ENCODE measurements at places on chromosomes 5 and 9.

GRCh38 chr5:134735243-134735642 is 3.1 kb upstream of the CAMLG start:
- no peak for DNase-seq

DNA sequence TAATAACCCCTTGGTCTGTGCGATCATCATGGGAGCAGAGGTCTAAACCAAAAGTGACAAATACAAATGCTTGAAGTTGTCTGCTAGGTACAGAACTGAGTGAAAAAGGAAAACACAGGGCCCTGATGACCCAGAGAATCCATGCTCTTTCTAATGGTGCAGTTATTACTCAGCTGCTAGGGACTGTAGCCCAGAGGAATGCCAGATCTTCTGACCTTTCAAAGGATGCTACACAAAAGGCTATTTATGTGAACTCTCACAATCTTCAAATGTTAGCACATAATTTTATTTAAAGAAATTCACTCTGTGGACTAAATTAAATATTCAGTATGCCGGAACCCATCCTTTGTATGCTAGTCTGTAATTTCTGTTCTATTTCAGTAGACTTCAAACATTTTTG is 79.9 kb downstream of the PRR16 start:
- no peak for DNase-seq

GRCh38 chr5:10725636-10726035 is 35.4 kb downstream of the DAP start:
- DNase-seq = no peak

- DNase-seq = no peak
These were observed 117.0 kb downstream of the TRPM6 start for GRCh38 chr9:74770508-74771261.

DNA sequence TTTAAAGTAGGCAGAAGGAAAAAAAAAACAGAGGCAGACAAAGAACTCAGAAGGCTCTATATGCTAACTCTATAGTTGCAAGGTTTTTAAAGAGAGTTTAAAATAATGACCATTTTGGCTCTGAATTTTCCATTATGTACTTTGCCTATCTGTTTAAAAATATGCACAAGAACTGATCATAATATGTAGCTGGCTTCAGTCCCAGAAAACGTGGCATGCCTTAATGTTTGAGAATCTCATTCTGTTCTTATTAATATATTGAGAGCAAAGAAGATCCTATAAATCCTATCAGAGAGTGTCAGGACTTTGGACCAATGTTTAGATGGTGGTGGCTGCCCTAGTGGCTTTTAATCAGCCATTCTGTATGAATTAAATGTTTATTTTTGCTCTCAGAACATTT is 121.5 kb downstream of the JMY start:
- DNase-seq = no peak

DNA sequence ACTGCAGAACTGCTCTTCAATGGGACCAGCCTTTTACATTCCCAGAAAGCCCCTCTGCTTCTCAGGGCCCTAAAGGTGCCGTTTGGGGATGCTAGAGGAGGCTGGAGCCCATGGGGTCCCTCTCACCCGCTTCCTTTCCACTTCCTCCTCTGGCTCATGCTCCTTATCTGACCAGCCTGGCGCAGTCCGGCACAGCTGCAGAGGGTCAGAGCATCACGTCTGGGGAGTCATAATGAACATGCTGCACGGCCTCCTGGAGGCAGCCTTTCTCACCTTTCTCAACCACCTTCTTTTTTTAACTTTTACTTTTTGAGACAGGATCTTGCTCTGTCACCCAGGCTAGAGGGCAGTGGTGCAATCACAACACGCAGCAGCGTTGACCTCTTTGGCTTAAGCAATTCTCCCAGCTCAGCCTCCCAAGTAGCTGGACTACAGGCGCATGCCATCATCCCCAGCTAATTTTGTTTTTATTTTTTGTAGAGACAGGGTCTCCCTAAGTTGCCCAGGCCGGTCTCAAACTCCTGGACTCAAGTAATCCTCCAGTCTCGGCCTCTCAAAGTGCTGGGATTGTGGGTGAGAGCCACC is 15.1 kb upstream of the TCF7 start:
- no peak for DNase-seq

DNA sequence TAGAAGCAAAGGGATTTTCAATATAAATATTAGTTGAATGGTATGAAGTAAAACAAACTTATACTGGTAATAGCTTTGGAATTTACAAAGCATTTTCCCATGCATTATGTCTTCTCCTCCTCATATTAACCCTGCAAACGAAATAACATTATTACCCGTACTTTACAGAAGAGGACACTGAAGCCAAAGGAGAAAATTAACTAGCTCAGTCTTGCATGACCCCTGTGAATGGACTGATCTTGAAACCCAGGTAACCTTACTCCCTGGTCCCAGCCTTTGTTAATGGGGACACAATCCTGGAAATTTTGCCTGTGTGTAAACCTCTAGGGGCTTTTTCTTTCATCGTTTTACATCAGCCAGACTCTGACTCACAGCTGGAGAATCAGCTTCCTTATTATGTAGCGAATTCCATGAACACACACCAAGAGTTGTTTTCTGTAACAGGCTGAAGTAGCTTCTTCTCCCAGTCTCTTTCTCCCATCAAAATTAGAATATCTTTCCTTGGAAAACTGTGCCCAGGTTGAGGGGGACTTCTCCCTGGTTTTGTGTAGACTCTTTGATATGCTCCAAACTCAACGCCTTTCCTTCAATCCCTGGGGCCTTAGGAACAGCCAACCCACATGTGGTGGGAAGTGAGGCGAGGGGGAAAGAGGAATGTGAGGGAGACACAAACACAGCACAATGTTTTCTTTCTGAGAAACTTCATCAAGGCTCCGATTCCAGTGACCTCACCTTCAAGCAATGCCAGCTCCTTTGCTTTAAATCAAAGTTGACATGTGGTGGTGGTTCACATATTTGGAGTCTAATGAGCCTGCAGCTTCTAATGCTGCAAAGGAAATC is 480.9 kb upstream of the PAPPA start:
- no peak for DNase-seq

DNA sequence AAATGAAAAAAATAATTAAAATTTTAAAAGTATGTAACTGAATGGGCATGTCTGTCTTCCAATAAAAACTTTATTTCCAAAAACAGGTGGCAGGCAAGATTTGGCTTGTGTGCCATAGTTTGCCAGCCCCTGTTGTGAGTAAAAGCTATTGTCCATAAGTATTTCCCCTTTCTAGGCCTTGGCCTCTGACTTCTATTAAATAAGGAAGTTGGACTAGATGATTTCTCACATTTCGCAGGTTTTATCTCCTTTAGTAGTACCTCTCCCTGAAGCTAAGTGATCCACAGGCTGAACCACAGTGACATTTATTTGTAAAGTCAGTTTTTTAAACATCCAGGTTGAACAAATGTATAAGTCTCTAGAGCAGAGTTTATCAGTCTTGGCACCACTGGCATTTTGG is 41.3 kb downstream of the RECK start:
- DNase-seq = no peak

- DNase-seq = no peak
These were observed 736 bp upstream of the FCN2 start for GRCh38 chr9:134879664-134880483.

DNA sequence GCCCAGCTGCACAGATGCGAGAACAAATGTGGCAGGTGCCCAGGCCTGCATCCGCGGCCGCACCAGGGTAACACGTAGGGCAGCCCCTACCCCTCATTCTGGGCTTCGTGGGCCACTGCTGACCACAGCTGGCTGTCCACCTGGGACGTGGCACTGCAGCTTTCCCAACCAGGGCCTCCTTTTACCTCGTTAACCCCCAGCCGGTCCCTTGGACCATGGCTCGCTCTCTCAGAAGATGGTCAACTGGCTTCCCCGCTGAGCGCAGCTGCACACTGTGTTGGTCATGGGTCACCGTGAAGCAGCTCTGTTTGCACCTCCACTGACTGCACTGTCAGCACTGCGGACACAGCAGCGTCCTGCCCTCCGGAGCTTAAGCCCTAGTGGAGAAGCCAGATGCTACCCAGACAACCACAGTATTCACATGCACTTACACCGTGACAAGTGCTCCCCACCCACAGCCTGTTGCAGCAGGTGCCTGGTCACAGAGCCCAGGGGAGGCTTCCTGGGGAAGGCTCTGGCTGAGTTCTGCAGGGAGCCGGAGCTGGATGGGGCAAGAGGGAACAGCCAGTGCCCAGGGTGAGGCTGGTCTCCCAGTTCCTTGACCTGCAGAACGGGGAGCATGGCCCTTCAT is 10.5 kb upstream of the PLEKHG4B start:
- DNase-seq = no peak

- no peak for DNase-seq
These were observed 2.0 kb downstream of the ANKHD1 start for GRCh38 chr5:140403613-140404012.

DNA sequence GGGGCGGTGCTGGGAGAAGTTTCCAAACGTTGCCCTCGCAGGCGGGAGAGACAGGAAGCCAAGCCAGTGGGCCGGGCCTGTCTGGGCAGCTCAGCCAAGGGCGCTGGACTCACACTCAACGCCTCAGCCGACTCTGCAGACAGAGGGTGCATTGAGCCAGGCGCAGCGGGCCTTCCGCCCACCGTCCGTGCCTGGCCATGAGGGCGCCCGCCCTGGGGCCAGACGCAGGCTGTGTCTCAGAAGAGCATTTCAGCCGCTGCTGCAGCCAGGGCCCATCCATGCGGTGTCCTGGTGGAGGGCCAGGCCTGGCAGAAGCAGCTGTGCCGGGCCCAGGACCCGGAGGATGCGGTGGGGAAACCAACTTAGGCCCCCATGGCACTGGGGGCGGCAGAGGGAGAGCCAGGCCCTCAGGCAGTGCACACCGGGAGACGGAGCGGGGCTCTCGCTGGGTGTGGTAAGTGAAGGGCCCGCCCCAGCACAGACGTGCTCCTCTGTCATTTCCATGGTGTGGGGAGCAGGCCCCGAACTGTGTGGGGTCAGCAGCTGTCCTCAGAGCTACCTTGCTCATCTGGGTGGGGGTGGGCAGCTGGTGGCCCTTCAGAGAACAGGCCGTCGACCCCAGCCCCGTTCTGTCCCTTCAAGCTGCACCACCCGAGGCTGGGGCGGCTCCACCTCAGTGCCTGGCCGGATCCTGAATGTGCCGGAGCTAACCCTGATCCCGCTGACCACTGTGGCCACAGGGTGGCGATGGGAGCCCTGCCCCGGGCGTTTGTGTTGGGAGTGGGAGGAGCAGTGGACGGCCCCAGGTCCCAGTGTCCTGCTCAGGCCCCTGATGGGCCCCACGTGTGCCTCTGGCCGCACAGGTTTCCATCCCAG is 18.0 kb downstream of the DNLZ start:
- DNase-seq = no peak

DNA sequence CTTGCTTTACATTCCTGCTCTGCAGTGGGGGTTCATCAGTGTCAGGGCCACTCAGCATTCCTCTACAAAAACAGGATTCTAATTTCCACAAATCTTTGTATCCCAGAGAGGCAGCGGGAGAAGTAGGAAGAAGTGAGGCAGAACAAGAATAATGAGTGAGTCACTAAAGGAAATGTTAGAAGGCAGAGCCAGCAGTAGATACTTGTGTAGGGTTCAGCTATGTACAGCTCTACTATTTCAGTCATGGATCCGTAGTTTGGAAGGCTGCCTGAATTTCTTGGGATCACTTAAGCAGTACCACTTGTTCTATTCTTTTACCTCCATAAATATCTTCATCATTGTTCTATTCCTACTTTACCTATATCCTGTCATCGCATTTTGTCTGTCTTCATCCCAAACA is 246.3 kb upstream of the TLE4 start:
- DNase-seq = no peak

- no peak for DNase-seq
These were observed 61.4 kb upstream of the ANKH start for GRCh38 chr5:14932902-14933469.

GRCh38 chr5:154406231-154406630 is 39.6 kb upstream of the SAP30L start:
- no peak for DNase-seq

DNA sequence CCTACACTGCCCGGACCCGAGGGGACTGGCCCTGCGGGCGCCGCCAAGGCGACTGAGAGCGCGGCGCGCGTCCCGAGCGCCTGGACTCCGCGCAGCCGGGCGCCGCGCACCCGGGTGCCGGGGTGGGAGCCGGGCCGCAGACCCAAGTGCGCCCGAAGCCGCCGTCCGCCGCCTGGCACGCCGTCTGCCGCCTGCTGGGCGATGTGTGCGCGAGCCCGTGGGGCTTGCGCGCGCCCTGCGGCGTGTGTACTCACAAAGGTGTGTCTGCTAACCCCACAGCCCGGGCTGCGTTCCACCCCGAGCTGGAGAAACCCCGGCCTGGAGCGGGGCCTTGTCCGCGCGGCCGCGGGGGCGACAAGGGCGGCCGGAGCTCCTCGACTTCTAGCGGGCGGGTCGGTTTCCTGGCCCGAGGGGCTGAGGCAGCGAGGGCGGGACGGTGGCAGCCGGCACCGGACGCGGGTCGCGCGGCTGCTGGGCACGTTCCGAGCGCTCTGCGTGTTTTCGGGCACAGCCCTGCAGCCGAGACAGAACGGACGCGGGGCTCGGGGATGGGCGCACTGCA is 1.1 kb upstream of the ZSWIM6 start:
- DNase-seq = peak; percentile 68

- no peak for DNase-seq
These were observed 123.4 kb downstream of the ARL15 start for GRCh38 chr5:54186912-54187445.

DNA sequence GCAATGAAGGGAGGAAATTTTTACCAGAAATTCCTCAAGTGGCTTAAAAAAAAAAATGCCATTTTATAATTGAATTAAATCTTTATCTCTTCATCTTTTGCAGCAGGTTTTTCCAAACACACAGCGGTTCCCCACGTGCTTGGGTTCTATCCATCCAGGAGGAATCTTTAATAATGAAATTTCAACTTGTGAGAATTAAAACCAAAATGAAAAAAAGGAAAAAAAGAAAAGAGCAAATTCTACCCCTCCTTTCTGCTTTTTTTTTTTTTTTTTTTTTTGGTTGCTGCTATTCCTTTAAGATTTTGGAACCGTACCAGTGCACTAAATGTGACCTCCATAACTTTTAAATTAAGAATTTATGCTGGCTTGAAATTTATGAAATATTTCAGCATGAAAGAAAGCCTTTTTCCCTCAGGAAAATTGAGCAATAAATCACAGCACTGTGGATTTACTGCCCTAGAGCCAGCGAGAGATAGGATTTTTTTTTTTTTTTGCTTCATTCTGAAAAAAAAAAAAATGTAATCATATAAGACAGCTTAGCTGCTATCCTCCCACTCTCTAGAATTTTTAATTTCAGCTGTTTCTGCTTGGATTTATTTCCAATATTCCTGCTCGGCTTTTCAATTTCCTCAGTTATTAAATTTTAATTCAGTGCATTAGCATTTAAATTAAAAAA is 88.5 kb downstream of the ZNF618 start:
- DNase-seq = no peak

DNA sequence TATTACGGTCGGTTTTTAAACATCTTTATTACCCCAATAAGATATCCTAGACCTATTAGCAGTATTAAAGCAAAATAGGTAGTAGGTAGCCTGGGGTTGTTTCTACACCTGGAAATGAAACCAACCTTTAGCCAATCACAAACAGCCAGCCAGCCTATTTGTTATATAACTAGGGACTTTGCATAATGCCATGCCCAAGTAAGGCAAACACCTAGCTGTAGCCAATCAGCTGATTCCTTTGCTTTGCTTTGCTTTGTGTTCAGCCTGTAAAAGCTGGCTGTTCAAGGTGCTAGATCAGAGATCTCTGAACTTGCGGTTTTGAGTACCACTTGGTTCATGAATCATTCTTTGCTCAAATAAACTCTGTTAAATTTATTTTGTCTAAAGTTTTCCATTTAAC is 46.5 kb upstream of the SETD9 start:
- DNase-seq = no peak
